ENCODE measurements at places on chromosomes 1 and 21.

- no peaks in the 10 kb centered on the region for H3K36me3 ChIP-seq
- H3K4me1 ChIP-seq, result no peaks in the 10 kb centered on the region
- no peak overlapping the region for H3K27ac ChIP-seq
- no peak for DNase-seq
Observed at GRCh38 chr1:86318436-86318835, 77.7 kb downstream of the ODF2L start.

GRCh38 chr1:156281281-156281680 is 1.3 kb downstream of the SMG5 start:
- H3K4me3 ChIP-seq, result peak overlapping the region; percentile 93
- H3K4me1 ChIP-seq, result peaks cover 15% of the 10 kb centered on the region
- no peak for DNase-seq
- no peaks in the 10 kb centered on the region for H3K27me3 ChIP-seq

- DNase-seq, result no peak
- no peaks in the 10 kb centered on the region for H3K27me3 ChIP-seq
- no peak overlapping the region for H3K27ac ChIP-seq
- H3K36me3 ChIP-seq, result no peaks in the 10 kb centered on the region
- H3K4me1 ChIP-seq, result no peaks in the 10 kb centered on the region
Observed at GRCh38 chr1:201089596-201089995, 22.6 kb downstream of the CACNA1S start.

GRCh38 chr1:214823311-214824117 is 220.5 kb downstream of the CENPF start:
- DNase-seq, result no peak
- no peak overlapping the region for H3K27ac ChIP-seq
- no peaks in the 10 kb centered on the region for H3K36me3 ChIP-seq
- H3K4me3 ChIP-seq, result no peak overlapping the region
- H3K27me3 ChIP-seq, result no peaks in the 10 kb centered on the region

DNA sequence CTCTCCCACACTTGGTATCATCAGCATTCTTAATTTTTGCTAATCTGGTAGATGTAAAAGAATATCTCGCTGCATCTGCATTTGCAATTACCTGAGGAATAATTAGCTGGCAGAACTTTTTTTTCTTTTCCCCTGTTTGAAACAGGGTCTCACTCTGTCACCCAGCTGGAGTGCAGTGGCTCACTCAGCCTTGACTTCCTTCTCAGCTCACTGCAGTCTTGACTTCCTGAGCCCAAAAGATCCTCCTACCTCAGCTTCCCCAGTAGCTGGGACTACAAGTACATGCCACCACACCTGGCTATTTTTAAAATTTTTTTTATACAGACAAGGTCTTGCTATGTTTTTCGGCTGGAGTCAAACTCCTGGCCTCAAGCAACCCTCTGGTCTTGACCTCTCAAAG is 35.4 kb upstream of the ENAH start:
- no peak overlapping the region for H3K4me3 ChIP-seq
- H3K27me3 ChIP-seq, result no peaks in the 10 kb centered on the region
- H3K36me3 ChIP-seq, result no peaks in the 10 kb centered on the region
- no peaks in the 10 kb centered on the region for H3K4me1 ChIP-seq

DNA sequence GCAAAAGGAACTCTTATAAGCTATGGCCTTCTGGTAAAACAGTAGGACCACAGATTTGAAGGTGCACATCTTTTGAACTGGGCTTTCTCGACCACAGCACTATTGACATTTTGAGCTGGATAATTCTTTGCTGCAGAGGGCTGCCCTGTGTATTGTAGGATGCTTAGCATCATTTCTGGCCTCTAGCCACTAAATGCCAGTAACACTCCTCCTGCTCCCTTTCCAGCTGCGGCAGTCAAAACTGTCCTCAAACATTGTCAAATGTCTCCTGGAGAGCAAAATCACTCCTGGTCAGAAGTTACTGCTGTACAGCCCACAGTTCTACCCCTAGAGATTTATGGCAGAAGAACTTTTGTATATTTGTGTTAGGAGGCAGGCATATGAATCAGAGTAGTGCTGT is 836.7 kb downstream of the PLA2G4A start:
- no peak overlapping the region for H3K4me3 ChIP-seq
- H3K36me3 ChIP-seq, result no peaks in the 10 kb centered on the region
- H3K4me1 ChIP-seq, result no peaks in the 10 kb centered on the region

DNA sequence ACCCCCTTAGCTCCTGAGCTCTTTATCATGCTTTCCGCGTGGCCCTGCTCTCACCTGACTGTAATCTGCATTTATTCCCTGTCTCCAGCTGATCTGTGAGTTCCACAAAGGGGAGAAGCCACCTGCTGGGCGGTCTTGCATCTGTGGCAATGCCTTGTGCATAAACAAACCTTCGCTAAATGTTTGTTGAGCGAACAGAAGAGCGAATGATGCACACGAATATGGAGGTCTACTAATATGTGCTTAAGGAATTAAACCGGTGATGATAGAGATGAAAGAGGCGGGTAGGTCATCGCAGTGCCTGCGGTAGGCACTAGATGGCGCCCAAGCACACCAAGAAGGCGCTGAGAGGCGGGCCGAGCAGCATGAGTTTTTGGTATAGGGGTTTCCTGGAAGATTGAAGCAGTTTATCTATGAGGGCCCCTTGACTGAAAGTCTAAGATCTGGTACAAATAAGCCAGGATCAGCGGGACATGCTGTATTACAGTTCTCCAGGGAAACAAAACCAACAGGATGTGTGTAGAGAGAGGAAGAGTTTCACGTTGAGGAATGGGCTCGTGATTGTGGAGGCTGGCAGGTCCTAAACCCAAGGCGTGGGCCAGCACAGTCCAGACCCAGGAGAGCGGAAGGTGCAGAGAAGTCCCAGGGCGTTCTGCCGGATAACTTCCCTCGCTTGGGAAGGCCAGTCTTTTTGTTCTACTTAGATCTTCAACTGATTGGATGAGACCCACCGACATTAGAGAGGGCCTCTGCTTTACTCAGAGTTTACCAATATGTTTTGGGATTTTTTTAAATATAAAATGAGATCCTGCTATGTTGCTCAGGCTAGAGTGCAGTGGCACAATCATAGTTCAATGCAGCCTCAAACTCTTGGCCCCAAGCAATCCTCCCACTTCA is 34.7 kb downstream of the TOMM20 start:
- H3K4me3 ChIP-seq, result no peak overlapping the region
- no peaks in the 10 kb centered on the region for H3K27me3 ChIP-seq
- no peaks in the 10 kb centered on the region for H3K36me3 ChIP-seq

DNA sequence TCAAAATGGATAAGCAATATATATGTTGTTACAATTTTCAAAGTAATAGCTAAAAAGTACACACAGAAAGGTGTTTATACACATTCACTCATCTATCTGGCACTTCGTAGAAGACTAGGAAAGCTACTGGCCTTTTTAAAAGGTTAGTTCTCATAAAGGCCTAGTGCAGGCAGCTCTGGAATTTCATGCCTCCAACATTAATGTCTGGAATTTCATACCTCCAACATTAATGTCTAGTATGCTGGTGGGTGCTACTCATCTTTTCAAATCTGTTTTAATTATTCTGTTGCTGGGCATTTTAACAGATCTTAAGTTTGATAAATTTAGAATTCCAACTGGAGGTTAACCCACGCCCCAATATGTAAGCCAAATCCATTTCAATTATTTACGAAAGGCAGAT is 124.2 kb downstream of the AKT3 start:
- no peaks in the 10 kb centered on the region for H3K36me3 ChIP-seq
- H3K27ac ChIP-seq, result no peak overlapping the region
- no peaks in the 10 kb centered on the region for H3K27me3 ChIP-seq
- H3K4me1 ChIP-seq, result no peaks in the 10 kb centered on the region
- DNase-seq, result no peak

DNA sequence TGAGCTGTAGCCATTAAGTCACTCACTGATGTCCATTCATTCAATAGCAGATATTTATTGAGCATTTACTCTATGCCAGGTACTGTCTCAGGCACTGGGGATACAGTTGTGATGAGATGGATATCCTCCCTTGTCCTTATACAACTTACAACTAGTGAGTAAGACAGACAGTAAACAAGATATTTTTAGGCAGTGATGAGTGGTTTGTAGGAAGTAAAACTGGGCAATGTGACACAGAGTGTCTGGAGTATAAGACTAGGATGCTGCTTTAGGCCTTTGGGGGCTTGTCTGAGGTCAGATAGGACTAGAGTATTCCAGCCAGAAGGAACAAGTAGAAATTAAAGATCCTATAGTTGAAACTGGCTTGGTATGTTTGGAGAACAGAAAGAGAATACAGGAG is 41.4 kb downstream of the NOS1AP start:
- no peaks in the 10 kb centered on the region for H3K36me3 ChIP-seq
- no peak overlapping the region for H3K4me3 ChIP-seq
- no peaks in the 10 kb centered on the region for H3K27me3 ChIP-seq
- DNase-seq, result no peak
- no peaks in the 10 kb centered on the region for H3K4me1 ChIP-seq
- H3K27ac ChIP-seq, result no peak overlapping the region

- no peak overlapping the region for H3K27ac ChIP-seq
- H3K4me1 ChIP-seq, result no peaks in the 10 kb centered on the region
- no peak overlapping the region for H3K4me3 ChIP-seq
- DNase-seq, result no peak
- H3K36me3 ChIP-seq, result peaks cover 39% of the 10 kb centered on the region
- H3K27me3 ChIP-seq, result no peaks in the 10 kb centered on the region
Observed at GRCh38 chr1:8860738-8861516, 17.6 kb downstream of the ENO1 start.

DNA sequence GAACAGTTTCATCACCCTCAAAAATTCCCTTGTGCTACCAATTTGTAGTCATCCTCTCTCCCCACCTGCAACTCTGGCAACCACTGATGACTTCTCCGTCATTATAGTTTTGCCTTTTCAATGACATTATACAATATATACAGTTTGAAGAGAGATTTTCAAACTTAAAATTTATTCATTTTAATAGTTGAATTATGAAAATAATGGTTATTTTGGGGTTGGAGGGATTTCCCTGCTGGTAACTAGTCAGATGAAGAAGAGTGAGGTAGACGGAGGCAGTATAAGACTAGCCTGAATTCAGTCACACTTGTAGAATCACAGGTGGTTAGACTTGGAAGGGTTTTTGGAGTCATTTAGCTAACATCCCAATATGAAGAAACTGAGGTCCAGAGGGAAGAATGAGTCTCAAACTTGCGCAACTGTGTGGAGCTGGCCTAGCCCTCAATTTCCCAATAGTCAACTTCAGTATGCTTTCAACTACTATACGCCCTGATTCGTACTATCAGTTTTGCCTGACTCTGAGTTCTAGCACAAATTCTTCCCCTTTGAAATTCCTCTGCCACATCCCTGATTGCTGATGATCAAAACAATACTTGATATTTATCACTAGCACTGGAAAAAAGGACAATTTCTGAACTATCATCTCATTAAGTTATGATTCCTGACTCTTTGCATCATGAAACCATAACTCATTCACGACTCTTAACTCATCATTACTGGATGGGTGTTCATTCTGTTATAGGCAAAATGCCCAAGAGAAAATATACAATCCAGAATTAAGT is 54.2 kb downstream of the VANGL2 start:
- no peaks in the 10 kb centered on the region for H3K36me3 ChIP-seq
- no peak overlapping the region for H3K27ac ChIP-seq
- no peak overlapping the region for H3K4me3 ChIP-seq
- peaks cover 12% of the 10 kb centered on the region for H3K4me1 ChIP-seq

GRCh38 chr1:37485902-37486679 is 11.7 kb downstream of the ZC3H12A start:
- H3K36me3 ChIP-seq, result peaks cover 20% of the 10 kb centered on the region
- peaks cover 9% of the 10 kb centered on the region for H3K4me1 ChIP-seq
- no peak overlapping the region for H3K4me3 ChIP-seq
- no peaks in the 10 kb centered on the region for H3K27me3 ChIP-seq
- no peak for DNase-seq
- peak overlapping the region; percentile 54 for H3K27ac ChIP-seq

DNA sequence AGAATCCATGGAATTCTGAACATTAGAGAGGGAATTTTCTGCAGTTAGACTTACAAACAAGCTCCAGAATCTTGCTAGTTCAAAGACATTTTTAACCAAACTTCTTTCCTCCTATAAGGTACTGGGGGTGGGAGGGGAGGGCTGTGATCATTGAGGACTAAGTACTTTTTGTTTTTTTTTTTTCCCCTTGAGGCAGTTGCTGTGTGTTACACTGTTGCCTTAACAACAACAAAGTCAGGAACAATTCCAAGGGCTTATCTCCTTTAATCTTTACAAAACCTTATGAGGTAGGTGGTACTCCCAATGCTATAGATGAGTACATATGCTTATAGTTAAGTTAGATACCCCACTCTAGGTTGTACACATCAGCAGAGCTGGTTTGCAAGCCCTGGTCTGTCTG is 62.9 kb downstream of the PPP1R12B start:
- no peak overlapping the region for H3K27ac ChIP-seq
- no peak for DNase-seq
- H3K27me3 ChIP-seq, result no peaks in the 10 kb centered on the region

DNA sequence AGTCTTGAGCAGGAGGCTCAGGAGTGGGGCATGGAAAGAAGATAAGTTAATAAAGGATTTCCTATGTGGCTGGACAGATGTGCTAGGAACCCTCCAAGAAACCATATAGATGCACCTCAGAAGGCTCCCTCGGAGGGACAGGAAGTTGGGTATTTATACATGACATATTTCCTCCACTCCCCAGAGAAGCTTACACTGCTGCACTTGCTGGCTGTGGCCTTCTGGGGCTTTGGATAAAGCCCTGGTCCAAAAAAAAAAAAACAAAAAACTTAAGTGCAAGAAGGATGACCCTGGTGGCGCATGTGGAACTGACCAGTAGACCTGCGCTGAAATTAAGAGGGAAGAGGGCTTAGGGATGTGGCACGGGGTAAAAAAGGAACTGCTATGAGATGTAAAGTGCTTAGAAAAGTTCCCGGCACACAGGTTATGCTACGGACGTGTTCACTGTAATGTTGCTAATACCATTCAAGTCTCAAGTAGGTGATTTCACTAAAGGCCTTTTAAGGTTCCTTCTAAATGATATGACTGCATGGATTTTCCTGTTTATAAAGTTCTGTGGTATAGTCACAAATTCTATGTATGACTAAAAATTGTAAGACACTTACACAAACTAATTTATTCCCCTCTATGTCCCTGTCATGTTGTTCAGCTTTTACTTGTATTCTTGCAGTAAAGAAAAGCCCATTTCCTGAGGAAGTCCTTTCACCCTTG is 253.6 kb downstream of the HMCN1 start:
- no peak for DNase-seq
- H3K27me3 ChIP-seq, result no peaks in the 10 kb centered on the region
- H3K4me1 ChIP-seq, result no peaks in the 10 kb centered on the region
- no peaks in the 10 kb centered on the region for H3K36me3 ChIP-seq

- no peaks in the 10 kb centered on the region for H3K27me3 ChIP-seq
- H3K27ac ChIP-seq, result no peak overlapping the region
- H3K36me3 ChIP-seq, result no peaks in the 10 kb centered on the region
Observed at GRCh38 chr1:201068976-201069375, 43.2 kb downstream of the CACNA1S start.

DNA sequence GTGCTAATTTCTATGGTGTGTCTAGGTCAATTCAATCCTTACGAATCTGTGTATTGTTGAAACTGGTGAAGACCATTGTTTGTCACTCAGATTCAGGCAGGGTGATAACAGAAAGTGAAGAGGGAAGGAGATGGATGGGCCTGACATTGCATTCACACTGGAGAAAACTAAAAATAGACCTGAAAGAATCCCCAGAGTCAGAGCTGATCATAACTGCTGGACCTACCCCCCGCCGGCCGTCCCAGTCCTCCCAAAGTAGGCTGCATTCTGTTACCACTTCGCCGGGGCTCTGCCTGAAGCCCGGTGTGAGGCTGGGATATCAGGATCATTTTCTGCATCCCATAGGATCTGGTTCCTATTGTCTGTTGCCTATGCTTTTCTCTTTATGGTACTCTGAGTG is 121.1 kb downstream of the NUF2 start:
- no peak for DNase-seq
- no peak overlapping the region for H3K4me3 ChIP-seq
- H3K36me3 ChIP-seq, result no peaks in the 10 kb centered on the region
